Neuronal stem cell (in vitro differentiated cells): ENCODE measurements at places on chromosomes 3 and 15.

GRCh38 chr15:68725736-68726135, 95.0 kb downstream of the ANP32A start:
- no peak for DNase-seq

GRCh38 chr3:149042789-149043386, 43.4 kb downstream of the HLTF start:
- DNase-seq, result no peak

DNA sequence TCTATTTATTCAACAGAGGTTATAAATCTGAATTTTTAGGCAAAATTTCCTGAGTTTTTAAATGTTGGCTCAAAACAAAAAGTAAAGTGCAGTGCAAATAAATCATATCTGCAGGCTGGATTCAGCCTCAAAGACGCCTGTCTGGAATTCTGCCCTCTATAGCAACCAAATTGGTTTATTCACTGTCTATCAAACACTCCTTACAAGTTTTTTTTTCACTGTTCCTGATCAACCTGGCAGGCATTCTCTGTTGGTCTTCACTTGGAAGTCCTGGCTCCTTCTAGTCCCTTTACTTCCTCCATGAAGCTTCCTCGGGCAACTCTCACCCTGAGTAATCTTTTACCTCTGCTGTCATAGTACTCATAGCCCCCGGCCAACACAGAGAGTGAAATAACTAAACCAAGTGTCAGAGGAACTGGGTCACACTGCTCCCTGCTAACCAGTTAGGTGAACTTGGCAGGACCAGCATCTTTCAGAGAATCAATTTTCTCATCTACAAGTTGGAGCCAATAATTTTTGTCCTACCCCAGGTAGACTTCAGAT, 36.8 kb upstream of the TIPARP start:
- no peak for DNase-seq

- DNase-seq, result no peak
Measured at GRCh38 chr15:68439506-68439905, 7.5 kb upstream of the ITGA11 start.

DNA sequence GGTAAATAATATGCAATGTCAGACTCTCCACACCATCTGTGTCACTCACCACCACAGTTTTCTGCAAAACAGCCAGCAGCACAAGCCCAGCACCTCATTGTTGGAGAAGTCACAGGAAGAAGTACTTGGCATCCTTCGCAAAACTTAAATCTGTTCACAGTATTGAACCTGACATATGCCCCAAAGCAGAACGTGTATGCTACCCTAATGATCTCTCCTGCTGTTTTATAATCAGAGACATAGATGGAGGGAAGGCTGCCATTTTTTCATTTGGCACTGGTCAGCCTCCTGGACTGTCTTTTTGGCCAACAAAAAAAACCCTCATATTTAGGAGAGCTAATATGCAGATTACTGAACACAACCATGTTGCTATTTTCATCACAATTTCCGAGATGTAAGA, 1272.9 kb downstream of the ROBO1 start:
- no peak for DNase-seq

- no peak for DNase-seq
Measured at GRCh38 chr3:16051691-16052090, 122.8 kb upstream of the GALNT15 start.
